GM12864 (cell line): ENCODE measurements at places on chromosomes 2 and 18.

- no peak for DNase-seq
Measured at GRCh38 chr18:22377769-22378168, 39.9 kb downstream of the CTAGE1 start.

DNA sequence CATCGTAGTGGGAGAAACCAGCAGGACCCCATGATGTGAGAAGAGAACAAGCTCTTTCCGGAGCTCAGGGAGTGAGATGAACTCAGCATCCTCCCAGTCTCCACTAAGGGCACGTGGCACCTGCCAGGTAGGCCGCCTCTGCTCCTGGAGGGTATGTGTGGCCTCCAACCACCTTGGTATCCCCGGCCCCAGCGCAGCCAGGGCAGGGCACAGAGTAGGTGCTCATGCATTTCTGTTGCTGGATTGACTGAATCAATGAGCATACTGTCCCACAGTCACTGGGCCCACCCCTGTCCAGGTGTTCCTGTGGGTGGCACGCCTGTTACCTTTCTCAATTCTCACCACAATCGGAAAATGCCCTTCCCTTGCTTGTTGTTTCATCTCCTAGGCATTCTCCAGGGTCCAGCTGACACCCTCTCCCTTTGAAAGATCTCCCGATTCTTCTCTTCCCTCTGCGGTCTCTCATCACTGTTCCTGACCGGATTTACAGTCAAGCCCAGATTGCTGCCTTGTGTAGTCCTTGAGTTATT lies 138.5 kb upstream of the SMAD2 start:
- DNase-seq: no peak

GRCh38 chr18:35969676-35970075 lies 2.8 kb upstream of the RMP24 start:
- no peak for DNase-seq

DNA sequence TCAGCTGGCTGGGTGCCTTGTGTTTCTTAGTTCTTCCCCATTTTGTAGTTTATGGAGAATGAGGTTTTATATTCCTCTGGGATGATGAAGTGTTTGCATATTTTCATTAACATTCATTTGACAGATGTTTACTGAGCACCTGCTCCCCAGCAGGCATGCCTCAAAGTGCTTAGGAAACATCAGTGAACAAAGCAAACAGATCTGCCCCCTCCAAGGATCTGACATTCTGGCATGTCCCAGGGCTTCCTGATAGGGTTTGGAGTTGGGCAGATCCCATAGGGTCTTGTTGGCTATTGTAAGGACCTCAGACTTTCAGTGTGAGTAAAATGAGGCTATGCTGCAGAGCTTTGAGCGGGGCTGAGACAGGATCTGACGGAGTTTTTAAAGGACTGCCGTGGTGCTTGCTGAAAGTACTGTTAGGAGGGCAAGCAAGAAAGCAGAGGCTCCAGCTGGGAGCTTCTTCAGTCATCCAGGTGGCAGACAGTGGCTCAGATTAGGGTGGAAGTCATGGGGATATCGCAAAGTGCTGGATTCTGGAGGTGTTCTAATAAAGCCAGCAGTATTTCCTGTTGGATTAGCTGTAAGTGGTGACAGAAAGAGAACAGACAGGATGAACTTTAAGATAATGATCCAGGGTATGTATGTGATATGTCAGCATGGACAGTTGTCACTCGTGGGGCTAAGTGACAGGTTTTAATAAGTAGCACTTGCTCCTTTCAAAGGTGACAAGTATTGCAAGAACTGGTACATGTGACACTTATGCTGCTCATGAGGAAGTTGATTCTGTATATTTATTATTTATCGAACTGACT lies 11.3 kb upstream of the IAH1 start:
- no peak for DNase-seq

- DNase-seq: no peak
Measured at GRCh38 chr2:45637440-45637839, 14.0 kb upstream of the PRKCE start.

- DNase-seq: no peak
Measured at GRCh38 chr2:69482471-69482870, 45.2 kb upstream of the NFU1 start.

GRCh38 chr18:27206411-27206810 lies 21.3 kb upstream of the CHST9 start:
- DNase-seq: no peak

DNA sequence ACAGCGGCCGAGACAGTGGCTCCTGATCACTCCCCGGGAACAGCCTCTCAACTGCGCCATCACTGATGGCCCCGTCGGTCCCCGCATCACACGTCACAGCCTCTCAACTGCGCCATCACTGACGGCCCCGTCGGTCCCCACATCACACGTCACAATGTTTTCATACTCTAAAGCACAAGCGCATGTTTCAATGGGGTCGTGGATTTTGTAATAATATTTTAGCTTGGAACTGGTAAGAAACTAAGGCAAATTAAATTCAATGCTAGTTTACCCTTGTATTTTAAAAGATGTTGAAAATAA lies 44.2 kb upstream of the CTDP1 start:
- no peak for DNase-seq

DNA sequence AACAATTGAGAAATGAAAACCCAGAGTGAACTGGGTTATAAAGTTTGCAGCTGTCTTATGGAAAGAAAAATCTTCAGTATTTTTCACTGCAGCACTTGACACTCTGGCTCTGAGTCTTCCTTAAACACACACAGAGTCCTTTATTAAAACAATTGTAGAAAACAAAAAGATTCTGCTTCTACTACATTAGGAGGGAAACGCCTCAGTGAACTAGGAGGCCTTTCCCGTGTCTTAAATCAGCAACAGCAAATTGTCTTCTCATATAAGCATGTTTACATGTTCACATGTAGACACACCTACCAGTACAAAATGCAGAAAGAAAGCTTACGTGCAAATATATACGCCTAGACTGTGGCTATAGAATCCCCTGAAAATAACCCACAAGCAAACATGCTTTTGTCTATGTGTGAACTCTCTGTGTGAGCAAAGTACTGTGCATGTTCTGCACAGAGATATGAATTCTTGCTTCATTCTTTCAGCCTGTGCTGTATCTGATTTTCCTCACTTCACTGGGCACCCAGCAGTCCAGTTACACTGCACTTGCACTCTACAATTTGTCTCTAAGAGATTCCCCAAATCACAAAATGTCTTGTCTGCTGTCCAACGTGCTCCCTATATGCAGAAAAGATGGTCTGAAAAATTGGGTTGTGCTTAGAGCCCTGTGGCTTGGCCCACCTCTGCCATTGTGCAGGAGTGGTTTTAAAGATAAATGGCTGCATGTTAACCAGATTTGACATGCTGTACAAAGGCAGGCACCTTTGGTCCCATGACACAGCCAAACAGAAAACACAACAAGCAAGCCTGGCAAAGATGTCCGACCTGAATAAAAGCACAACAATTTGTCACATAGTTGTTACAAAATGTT lies 24.5 kb downstream of the ZEB2 start:
- DNase-seq: no peak

DNA sequence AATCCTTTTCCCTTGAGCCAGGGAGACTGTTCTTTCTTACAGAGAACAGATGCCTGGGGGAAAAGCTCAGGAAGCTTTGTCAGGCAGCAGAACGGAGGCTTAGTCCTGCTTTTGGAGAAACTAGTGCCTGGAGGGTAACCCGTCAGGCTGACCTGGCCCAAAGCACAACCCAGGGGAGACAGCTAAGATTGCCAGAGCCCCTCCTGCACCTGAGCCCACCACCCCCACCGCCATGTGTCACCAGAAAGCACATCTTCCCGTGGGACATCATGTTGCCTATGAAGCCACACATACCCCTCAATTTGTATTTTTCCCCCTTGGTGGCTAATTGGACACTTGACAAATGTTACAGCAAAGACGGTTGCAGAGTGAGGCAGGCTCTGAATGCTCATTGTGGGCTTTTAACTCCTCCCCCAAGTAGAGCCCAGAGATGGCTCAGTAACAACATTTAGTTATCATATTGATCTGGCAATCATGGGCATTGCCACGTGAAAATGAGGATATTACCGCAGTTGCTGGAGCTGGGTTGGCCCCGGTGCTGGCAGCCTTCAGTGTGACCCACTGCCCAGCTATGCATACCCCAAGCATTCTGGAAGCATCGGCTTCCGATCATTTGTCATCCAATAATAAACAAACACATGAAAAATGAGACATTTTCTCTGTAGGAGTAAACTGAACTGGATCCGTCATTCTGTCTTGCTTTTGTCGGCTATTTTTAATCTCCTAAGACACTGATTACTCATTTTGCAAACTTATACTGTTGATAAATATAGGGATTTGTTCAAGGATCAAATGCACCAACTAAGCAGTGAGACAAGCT lies 229.5 kb downstream of the ATAD2B start:
- DNase-seq: no peak

GRCh38 chr2:33083699-33084387 lies 137.1 kb downstream of the LTBP1 start:
- DNase-seq: no peak

DNA sequence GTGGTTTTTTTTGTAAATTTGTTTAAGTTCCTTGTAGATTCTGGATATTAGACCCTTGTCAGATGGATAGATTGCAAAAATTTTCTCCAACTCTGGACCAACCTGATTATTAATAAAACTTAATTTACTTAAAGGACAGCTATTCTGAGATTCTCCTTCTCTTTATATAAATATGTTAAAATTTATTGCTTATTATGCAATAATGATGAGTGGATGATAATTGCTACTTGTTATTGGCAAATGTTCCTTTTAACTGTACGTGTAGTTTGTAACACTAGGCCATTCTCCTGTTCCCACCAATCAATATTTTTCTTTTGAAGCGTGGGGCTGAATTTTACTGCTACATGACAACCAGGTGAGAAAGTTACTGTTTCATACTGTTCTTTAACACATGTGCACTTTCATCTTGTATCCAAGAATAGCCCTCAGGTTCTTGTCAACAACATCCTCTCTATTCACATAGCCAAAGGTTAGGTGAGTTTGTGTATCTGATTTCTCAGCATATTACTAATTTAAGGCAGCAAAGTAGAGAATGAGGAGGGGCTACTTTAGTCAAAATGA lies 16.6 kb upstream of the STK17B start:
- no peak for DNase-seq

DNA sequence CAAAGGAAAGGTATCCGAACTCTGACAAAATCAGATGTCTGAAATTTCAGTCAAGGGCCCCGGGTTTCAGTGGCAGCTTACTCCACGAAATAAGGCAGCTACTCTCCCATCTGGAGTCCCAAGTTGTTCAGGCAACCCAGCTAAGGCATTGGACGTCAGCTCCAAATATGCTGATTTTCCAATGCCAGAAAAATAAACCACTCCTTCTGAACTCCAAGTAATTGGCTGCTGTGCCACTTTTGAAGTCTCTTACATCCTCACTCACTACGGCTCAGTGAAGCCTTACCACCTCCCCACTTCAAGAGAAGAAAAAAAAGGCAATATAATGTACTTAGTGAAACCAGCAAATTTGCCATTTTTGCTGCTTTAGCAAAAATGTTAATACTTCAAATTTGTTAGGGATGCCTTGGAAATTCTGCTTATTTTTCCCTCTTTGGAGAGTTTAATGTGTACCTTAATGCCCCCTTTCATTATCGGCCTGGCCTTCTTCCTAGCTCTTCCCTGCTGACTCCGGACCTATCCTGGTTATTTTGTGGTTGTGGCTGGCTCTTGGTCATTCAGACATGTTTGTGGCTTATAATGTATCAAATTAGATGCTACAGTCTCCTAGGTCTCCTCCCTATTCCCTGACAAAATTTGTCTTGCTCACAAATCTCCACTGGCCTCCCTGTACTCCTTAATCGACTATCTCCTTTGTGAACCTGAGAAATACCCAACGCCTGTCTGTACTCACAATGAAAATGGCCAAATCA lies 589.2 kb upstream of the ZEB2 start:
- no peak for DNase-seq

DNA sequence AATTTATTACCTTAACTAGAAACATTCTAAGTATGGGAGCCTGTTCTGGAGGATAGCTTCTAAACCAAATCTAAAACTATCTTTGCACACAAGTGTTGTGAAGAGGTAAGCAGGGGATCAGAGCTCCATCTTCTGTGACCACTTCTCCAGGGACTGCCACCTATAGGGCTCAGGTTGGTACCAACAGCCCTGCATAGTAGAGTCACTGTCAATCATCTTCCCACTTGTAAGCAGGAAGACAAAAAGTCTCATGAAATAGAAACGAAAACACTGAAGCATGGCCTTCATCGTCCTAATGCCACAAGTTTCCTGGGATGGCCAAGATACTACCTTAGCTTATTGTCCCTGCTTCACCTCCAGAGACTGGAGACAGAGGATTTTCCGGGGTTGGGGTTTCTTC lies 43.8 kb downstream of the KANSL3 start:
- no peak for DNase-seq

DNA sequence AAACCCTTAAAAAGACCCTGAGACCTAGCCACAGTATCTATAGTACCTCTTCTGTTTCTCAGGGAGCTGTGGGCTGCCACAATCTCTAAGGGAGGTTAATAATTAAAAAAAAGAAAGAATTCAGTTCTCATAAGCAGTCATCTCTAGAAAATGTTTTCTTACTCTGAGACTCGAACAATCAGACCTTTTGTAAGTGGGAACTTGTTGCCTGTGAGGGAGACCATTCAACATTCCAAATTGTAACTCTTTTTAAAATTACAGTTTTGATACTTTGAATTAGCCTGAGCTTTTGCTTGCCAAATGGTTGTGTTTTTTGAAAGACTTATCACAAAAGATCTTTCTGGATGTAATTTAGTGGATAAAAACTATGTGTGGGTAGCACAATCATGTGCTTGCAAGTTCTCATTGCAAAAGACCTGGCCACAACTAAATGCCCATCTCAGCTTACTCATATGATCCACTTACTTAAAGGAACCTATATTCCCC lies 33.3 kb downstream of the IL1R2 start:
- no peak for DNase-seq

DNA sequence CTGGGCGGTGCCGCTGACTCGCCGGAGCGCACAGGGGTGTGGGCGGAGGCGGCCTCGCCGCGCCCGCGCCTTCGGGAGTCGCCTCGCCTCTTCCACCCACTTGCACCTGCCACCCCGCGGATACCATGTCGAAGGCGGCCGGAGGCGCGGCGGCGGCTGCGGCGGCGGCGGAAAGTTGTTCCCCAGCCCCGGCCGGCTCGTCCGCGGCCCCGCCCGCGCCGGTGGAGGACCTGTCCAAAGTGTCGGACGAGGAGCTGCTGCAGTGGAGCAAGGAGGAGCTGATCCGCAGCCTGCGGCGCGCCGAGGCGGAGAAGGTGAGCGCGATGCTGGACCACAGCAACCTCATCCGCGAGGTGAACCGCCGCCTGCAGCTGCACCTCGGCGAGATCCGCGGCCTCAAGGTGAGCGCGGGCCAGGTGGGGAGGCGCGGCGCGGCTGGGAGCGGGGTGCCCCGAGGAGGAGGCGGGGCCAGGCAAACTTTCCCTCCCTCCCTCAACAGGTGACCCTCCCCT lies 766 bp downstream of the CCDC85A start:
- DNase-seq: no peak

DNA sequence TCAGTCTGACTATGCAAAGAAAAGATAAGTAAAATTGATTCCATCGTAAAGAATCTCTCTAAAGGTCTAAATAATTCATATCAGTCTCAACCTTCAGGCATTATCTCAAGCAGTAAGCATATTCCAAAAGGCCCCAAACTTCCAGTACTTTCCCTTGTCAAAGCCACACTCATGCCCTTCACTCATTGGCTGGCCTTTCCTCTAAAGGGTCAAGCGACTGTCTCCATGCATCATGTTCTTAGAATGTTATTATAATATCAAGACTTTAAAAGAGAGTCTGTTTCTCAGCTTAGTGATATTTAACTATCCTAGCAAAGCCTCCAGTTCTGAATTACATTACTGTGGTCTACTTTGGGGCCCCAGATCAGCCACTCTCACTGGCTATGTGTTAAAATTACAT lies 271.3 kb downstream of the MREG start:
- no peak for DNase-seq

- no peak for DNase-seq
Measured at GRCh38 chr2:54512183-54512582, 56.1 kb downstream of the SPTBN1 start.

- no peak for DNase-seq
Measured at GRCh38 chr2:55175254-55176093, 56.6 kb downstream of the CLHC1 start.
